Anterior cingulate cortex (tissue), 58 donors: ENCODE measurements at places on chromosomes 12 and 14.
A peak's percentile ranks its signal among the peaks of the same experiment; 100 is the strongest.

- DNase-seq, result no peak
Observed at GRCh38 chr14:70121521-70121920, 67.2 kb downstream of the SLC8A3 start.

DNA sequence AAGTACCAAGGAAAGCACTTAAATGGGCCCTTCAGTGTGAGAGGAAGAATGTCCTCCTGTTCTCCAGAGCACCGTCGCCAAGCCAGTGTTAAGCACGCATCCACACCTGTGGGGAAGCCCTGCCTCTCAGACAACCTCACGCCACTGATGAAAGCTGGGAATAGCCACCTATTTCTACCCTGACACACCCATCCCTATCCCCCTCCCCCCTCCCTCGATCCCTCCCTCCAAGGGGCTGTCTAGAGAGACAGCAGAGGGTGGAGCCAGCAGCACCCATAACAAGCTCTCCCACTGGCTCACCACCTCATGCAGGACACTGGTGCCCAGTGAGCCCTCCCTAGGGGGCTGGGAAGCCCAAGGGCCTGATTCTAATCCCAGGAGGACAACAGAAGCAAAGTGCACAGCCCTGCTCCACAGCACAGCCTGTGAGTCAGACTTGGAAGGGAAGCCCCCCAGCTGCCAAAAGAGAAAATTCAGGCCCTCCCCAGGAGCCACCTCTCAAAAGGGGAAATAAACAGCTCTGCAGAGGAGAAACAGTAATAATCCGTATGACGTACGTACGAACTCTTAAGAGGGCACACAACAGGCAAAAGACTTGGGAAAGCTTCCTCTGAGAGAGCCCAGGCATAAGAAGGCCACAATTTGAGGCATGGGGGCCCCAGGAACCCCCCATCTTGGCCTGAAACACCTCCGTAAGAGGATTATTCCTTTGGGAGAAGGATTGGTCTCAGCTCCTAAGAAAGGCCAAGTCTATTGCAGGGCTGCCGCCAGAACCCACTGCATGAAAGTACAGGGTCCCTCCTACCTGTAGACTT lies 7.8 kb downstream of the PITPNM2 start:
- DNase-seq, result peak; percentile 36

DNA sequence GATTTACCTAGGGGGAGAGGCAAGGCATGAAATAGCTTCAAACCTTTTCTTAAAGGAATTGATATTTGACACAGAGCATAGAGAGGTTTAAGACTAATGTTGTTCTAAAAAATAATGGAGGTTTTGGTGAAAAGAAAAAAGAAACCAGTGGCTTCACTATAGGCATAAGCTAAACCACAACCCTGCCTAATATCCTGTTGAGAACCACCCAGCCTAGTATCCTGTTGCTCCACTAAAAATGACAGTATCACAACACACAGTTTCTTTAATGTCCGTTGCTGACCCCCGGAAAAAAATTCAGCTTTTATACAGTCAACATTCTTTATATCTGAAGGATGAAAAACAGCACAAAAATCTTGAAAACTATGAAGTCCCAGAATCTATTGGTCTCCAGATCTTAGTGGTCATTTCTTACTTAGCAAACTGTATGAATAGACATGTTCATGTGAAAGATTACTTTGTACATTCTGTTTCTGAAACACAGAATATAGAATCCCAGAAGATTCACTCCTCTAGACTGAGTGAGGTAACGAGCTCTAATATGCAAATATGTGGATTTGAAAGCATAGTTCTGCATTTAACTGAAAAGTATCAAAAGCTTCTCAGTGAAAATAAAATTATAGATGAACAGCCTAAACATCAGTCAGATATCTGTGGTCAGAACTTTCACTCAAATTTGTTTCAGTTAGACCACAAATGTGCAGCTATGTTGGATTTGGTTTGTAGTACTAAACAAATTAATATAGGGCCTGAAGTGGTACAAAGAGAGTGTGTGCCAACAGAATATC lies 40.5 kb downstream of the GALC start:
- no peak for DNase-seq

- no peak for DNase-seq
Observed at GRCh38 chr12:96400631-96401075, 414 bp upstream of the CDK17 start.

DNA sequence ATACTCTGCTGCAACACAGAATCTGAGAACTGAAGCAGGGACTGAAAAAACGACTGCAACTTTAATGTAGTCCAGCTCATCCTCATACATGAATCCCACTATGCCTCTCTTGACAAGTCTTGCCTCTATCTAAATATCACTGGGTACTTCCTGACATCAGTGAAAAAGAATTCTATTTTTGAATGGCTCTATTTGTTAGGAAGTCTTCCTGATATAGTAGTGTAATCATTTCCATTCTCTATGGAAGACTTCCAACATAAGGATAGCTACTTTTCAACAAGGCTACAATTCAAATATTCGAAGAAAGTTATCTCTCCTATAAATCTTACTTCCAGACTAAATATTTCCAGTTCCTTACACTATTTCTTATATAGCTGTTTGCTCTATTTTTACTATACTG lies 167.5 kb downstream of the MDGA2 start:
- no peak for DNase-seq

- DNase-seq, result no peak
Observed at GRCh38 chr14:103856105-103856504, 8.7 kb upstream of the PPP1R13B start.

- no peak for DNase-seq
Observed at GRCh38 chr14:72389200-72389599, 457.0 kb downstream of the RGS6 start.

DNA sequence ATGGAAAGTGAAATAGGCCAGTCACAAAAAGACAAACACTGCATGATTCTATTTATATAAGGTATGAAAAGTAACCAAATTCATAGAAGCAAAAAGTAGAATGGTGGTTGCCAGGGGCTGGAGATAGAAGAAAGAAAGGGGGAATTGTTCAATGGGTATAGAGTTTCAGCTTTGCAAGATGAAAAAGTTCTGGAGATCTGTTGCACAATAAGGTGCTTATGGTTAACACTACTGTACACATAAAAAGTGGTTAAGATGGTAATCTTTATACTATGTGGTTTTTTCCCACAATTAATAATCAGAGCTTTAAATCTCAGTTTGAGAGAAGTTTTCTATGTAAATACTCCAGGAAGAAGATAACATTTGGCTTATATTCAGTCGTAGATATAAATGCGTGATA lies 73.4 kb downstream of the SLC38A4 start:
- no peak for DNase-seq

- no peak for DNase-seq
Observed at GRCh38 chr14:52328276-52328675, 14.2 kb downstream of the PTGER2 start.

GRCh38 chr12:57539-57938 lies 9.0 kb upstream of the IQSEC3 start:
- no peak for DNase-seq
